ENCODE measurements at places on chromosomes 12 and 14.
A peak's percentile ranks its signal among the peaks of the same experiment; 100 is the strongest.

DNA sequence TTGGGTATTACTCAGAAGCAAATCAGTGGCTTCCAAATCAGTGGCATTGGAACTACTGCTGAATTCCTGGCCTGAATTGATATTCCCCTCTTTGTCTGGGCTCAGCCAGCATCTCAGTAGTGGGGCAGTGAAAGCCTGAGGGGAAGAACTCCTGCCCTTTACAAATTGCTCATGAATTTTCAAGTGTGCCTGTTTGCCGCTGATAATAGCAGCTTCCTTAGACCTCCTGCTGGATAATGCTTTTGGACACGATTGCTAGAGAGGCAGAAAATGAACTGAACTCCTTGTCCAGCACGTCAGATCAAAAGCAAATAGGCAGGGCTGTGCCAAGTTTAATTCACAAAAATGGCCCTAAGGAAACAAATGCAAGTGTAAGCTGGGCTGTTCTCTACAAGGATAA lies 91.3 kb upstream of the GZMB start:
- no peak for DNase-seq

DNA sequence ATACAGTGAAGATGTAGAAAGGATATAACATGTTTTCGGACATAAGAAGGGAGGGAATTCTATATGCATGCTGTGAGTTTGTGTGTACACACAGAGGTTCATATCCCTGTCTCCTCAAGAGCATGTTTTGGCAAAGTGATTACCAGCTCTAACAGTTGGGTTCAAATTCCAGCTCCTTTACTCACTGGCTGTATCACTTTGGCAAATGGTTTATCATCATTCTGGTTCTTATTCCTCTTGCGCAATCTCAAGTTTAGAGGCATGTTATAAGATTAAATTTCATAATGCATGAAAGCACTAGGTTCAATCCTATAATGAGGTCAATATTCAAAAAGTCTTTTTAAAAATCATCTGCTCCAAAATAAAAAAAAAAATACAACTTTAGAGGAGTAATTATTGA lies 107.7 kb upstream of the LRFN5 start:
- DNase-seq = peak; percentile 8

DNA sequence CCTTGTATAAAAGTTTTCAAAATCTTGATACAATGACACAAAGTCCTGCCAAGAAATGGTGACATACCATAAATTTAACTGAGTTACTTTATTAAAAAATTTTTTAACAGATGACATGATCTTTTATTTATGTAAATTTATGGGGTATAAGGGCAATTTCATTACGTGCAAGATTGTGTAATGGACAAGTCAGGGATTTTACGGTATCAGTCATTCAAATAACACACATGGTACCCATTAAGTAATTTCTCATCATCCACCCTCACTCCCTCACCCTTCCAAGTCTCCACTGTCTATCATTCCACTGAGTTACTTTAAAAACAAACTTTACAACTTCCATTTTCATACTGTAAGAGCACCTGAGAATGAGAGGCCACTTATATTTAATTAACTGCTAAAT lies 37.4 kb downstream of the SPTLC2 start:
- no peak for DNase-seq

GRCh38 chr14:26281280-26281998 lies 316.4 kb downstream of the NOVA1 start:
- no peak for DNase-seq

- DNase-seq = peak; percentile 29
Observed at GRCh38 chr12:88334271-88334670, 192.2 kb downstream of the TMTC3 start.

GRCh38 chr14:39998854-39999253 lies 566.6 kb upstream of the FBXO33 start:
- DNase-seq = no peak

DNA sequence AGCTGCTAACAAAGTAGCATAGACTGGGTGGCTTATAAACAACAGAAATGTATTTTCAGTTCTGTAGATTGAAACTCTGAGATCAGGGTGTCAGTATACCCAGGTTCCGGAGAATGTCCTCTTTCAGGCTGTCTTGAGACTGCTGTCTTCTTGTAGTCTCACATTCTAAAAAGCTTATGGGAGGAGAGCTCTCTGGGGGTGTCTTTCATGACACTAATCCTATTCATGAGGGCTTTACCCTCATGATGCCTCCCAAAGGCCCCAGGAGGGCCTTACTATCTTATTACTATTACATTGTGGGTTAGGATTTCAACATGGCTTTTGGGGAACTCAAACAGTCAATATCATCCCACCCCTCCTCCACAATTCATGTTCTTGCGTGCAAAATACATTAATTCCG lies 94.3 kb downstream of the AEBP2 start:
- no peak for DNase-seq

GRCh38 chr12:100955139-100955538 lies 160.6 kb downstream of the ANO4 start:
- DNase-seq = peak; percentile 50

DNA sequence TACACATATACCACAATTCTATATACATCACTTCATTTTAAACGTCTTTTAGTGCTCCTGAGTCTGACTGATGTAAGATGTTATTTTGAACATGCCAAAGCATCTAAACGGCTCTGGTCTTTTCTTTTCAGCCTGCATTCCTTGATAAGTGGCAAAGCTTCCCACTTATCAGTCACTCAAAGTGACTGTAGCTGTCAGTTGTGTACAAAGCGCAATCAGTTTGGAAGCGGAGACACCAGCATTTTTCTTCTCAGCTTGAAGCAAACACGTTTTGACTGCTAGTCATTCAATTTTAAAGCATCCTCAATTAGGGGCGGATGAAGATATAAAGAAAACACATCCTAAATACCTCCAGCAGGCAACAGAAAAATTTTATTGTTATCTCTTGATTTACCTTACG lies 226.8 kb downstream of the SOX5 start:
- no peak for DNase-seq

DNA sequence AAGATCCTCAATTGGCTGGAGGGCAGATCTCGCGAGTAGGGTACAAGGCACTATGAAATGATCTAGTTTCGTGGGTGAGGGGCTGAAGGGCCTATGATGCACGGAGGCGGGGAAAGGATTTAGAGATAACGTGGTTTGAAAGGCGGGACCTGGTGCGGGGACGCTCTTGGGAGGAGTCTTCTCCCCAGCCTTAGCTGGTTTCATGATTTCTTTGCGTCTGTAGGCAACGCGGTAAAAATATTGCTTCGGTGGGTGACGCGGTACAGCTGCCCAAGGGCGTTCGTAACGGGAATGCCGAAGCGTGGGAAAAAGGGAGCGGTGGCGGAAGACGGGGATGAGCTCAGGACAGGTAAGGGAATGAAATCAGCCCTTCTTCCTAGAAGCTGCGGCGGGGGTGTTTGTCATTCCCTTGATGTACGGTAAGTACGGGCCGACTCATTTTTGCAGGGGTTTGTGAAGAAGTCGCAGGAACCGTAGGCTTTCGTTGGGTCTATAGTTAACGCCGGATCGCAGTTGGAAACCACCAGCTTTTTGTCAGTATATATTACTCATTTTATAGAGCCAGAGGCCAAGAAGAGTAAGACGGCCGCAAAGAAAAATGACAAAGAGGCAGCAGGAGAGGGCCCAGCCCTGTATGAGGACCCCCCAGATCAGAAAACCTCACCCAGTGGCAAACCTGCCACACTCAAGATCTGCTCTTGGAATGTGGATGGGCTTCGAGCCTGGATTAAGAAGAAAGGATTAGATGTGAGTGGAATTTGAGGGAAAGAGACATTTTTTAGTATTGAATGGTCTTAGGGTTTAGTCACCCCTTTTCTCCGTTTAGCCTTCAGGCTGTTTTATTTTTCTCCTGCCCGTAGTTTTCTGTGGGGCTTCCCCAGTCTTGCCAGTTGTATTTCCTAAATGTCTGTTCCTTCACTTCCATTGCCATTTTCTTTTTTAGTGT lies 602 bp downstream of the APEX1 start:
- DNase-seq = no peak

- no peak for DNase-seq
Observed at GRCh38 chr12:68356060-68356695, 24.0 kb upstream of the MDM1 start.

Data from umbilical cord (tissue), 2 donors.